ENCODE measurements at places on chromosomes 16 and 17.

- DNase-seq, result peak; percentile 51
Measured at GRCh38 chr17:7021993-7022778, 664 bp upstream of the BCL6B start.

DNA sequence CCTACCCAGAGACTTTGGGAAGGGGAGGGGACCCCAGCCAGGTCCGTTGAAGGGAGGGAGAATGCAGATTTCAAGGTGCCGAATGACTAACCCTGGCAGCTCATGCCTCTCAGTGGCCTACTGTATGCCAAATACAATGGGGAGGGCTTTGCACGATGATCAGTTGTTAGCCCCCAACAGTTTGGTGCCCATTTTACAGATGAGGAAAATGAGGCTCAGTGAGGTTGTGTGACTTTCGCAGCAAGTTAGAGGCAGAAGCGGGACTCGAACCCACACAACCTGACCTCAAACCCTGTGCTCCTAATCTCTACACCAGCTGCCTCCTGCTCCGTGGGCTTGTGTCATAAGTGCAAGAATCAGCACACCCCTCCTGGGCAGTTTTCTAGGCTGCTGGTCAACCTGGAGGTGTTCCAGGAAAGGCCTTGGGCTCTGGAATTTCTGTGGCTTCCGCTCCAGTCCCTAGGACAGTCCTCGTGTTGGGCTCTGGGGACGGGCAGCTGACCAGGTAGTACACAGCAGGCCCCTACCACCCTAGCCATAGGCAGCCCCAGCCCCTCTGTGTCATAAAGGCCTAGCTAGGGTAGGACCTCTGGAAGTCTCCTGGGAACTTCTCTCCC lies 11.9 kb upstream of the NAGPA start:
- no peak for DNase-seq

DNA sequence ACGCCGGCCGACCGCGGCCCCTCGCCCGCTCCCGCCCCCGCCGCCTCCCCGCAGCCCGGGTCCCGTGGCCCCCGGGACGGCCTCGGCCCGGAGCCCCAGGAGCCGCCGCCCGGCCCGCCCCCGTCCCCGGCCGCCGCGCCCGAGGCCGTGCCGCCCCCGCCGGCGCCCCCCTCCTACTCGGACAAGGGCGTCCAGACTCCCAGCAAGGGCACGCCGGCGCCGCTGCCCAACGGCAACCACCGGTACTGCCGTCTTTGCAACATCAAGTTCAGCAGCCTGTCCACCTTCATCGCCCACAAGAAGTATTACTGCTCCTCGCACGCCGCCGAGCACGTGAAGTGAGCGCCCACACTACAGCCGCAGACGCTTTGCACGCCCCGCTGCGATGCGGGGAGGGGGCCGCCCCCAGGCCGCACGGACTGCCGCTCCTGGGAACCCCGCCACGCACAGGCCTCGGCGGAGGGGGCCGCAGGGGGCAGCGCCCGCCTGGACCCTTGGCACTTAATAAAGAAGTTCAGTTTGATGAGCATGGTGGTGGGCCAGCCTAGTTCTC lies 35.5 kb upstream of the ZC3H18 start:
- no peak for DNase-seq

DNA sequence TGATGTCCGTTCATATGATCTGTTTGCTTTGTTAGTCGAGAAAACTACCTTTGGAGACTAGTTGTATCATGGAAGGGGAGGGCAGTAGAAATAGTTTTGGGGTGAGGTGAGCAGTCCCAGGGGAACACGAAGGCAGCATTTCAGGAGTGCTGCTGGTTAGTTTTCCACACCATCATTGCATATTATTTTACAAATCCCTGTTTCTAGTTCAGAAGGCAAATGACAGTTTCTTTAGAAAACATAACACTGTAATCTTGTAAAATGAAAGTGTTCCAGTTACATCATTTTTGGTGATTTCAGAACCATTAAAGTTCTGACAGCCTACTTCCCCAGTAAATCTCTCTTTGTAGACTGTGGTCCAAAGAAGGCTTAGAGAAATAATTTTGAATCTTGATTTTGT lies 25.4 kb downstream of the BANP start:
- no peak for DNase-seq

DNA sequence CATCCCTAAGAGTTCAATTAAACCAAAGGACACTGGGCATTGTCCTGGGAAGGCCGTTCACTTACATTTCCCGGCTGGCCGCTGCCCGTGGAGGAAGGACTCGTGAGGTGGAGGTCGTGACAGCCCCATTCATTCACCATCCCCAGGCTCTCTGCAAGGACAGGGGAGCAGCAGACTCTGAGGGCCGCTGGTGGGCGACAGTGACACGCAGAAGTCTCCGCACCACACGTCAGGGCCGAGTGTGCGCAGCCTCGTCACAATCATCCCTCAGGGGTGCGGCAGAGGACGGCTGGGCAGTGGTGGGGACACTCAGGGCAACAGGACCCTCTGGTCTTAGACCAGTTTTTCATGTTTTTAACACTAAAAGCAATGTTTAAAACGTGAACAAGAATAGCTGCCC lies 21.7 kb downstream of the UNKL start:
- DNase-seq, result no peak

DNA sequence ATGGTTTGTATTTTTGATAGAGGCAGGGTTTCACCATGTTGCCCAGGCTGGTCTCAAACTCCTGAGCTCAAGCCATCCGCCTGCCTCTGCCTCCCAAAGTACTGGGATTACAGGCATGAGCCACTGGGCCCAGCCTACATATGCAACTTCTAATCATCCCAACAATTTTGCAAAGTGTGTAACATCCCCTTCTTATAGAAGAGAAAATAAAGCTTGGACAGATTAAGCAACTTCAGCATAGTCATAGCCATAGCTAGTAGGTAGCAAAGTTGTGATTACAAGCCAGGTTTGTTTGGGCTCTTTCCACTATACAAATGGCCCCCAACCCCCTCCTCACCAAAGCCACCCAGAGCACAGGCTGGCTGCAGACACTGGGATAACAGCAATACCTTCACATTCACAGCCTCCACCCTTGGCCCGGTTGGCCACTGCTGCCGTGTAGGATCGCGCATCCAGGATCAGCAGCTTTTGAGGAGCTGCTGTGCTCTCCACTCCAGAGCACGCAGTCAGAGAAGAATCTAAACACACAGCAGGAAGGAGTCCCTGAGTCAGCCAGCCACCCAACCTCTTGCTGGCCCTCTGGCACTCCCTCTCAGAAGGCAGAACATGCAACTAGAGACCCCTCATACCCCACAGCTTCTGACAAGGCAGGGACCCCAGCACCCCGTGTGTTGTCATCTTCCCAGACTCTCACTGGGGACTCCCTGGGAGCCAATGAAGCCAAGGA lies 7.9 kb downstream of the MTMR4 start:
- no peak for DNase-seq
